ENCODE measurements at places on chromosomes 5 and 9. TPM values are rescaled to one million over a fixed set of nuclear protein-coding genes. Genes with fewer than 3 reads are reported as not detected.

TRPM3 gene
- 0.13 TPM for total RNA-seq

PCDH1 gene
- 7.4 TPM for total RNA-seq

SHLD3 gene
- total RNA-seq: 5.7 TPM

IL31RA gene
- 6.1 TPM for total RNA-seq

UGT3A1 gene
- not detected for total RNA-seq

TSTD2 gene
- 8.0 TPM for total RNA-seq

FCN2 gene
- not detected for total RNA-seq

PAEP gene
- total RNA-seq: not detected

All from epithelial cell of alveolus of lung (primary cell).